Heart left ventricle (tissue), 16 donors: ENCODE measurements at places on chromosomes 16 and 17. TPM values are rescaled to one million over a fixed set of nuclear protein-coding genes. Genes with fewer than 3 reads are reported as not detected.

Gene AFMID
- total RNA-seq = 33.9 TPM

Gene ADAP2
- total RNA-seq = 43.5 TPM

Gene MT1H
- total RNA-seq = not detected

Gene HOXB13
- not detected for total RNA-seq
